ENCODE measurements at places on chromosomes 11 and 22.

GRCh38 chr22:30441088-30441487 is 15.5 kb downstream of the MTFP1 start:
- DNase-seq, result no peak

GRCh38 chr22:40322021-40322420 is 24.3 kb upstream of the ADSL start:
- no peak for DNase-seq

DNA sequence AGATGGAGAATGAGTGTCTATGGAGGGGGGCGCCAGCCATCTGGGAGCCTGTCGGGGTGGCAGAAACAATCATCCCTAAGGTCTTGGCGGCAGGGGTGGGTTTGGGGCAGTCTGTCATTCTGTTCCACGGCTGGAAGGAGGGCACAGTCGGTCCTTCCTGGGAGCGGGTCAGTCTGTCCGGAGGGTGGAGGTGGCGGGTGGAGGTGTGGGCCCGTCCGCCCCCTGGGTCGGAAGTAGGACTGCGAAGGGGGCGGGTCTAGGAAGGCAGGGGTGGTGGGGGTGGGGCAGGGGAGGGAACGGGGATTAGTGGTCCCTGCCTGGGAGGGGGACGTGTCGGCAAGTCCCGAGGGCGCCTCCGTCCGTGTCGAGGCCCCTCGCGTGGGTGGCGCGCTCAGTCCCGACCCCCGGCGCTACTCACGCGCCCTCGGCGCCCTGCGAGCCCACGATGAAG is 461 bp downstream of the TBC1D10A start:
- no peak for DNase-seq

GRCh38 chr11:26712497-26712896 is 9.4 kb downstream of the SLC5A12 start:
- DNase-seq, result no peak

GRCh38 chr11:121574801-121575200 is 122.0 kb upstream of the SORL1-AS1 start:
- DNase-seq, result no peak

- DNase-seq, result no peak
These were observed 21.7 kb upstream of the TNRC6B start for GRCh38 chr22:40156001-40156516.

GRCh38 chr22:16965083-16965482 is 42.9 kb downstream of the GAB4 start:
- no peak for DNase-seq

- no peak for DNase-seq
These were observed 53.5 kb upstream of the CCDC188 start for GRCh38 chr22:20204311-20204710.

DNA sequence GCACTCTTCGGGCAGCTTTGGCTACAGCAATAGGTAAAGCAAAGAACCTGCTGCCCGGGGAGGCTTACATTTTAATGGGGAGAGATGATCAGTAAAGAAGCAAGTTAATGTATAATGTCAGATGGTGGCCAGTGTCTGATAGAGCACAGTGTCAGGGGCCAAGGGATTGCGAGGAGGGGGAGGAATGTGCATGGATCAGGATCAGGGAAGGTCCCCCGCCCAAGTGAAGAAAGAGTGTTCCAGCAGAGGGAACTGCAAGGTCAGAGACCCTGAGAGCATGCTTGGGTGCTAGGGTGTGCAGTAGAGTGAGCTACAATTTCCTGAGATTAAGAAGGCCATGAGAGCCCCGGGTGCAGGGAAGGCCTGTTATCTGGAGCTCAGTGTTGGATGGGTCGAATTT is 39.7 kb downstream of the TIMP3 start:
- DNase-seq, result no peak

DNA sequence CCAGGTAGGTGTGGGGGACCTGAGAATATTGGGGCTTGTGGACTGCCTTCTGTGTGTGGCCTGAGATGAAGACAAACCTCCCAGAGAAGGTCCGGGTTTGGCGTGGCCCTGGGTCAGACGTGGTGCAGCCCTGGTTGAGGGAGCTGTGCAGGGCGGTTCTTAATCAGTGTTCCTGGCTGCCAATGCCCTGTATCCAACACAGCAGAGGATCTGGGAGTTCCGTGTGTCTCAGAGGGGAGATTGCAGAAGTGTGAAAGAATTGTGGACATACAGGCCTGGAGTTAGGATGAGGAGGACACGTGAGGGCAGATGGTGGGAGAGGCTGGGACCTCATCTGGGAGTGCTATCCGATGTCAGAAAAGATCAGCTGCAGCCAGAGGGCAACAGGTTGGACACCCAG is 102.0 kb upstream of the NECTIN1 start:
- DNase-seq, result no peak

- no peak for DNase-seq
These were observed 69.9 kb downstream of the PACSIN2 start for GRCh38 chr22:42945027-42945426.

GRCh38 chr11:61187505-61188130 is 15.7 kb upstream of the PGA3 start:
- DNase-seq, result peak; percentile 27

DNA sequence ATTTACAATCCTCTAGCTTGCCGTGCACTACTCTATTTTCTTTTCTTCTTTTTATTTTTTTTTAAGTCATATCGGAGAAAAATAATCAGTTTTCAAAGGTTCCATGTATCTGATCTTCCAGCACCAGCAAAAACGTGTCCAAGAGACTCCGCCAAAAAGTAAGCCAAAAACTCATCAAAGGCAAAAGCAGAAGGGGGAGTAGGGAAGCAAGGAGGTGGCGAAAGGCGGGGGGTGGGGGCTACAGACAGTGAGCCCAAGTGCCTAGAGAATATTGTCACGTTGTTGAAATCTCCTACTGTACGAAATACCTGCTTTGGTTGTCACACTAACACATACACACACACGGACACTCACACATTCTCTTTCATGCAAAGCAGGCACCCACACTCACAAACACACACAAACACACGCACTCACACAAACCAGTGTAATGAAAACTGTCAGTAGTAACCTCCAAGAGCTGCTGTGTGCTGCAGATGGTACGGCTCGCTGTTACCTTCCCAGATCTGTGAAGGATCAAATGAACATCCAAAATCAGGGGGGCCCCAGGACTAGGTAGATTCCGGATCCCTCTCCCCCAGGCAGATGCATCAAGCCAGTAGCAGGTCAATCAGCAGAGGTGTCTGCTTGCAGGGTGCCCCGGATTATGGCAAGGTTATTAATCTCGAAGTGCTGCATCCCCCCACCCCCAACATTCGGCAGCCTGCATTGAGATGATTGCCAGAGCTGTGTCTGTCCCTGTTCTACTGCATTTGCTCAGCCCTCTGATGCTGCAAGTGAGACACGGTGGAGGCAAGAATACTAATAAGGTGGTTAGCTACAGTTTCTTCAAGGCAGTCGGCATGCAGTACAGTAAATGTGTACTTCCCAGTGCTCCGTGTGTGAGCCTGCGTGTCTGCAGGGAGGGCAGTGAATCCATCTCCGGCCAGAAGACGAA is at the start of gene LRRC4C:
Gene LRRC4C (minus strand): TSS at position 188 of the 937 bp plus-strand sequence.
- DNase-seq, result no peak

DNA sequence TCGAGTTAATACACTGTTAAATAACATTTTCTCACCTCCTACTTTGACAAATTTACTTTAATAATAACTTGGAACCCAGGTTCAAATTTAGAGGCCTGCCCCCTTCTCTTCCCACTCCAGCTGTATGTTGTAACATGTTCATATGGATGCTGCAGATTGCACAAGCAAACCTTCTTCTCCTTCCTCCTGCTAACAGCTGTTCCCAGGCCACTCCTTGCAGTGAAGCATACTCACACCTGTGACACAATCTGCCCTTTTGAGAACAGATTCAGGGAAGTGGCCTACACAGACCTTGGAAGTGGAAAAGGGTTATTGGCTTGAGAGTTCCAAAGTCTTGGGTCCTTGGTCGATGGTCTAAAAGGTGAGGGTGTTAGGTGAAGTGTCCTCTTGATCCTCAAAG is 131.9 kb downstream of the TEAD1 start:
- no peak for DNase-seq

GRCh38 chr11:69213316-69213715 is 57.6 kb downstream of the SMIM38 start:
- no peak for DNase-seq

DNA sequence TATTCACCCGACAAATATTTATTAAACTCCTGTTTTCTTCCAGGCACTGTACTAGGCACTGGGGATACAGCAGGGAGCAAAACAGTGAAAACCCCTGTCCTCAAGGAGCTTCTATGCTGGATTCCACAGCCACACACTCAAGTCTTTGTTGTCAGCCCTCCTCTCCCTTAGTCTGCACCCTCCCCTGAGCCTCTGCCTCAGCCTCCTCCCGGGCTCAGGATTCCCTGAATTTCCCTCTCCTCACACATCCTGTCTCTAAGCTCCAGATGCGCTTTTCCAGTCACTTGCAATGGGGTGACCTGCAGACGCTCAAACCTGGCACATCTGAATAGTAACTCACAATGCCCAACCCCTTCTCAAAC is 13.5 kb upstream of the TUB start:
- DNase-seq, result no peak

- DNase-seq, result no peak
These were observed 4.3 kb downstream of the SBF1 start for GRCh38 chr22:50470491-50470890.

- no peak for DNase-seq
These were observed 36.0 kb downstream of the CAPN1 start for GRCh38 chr11:65217441-65218423.

DNA sequence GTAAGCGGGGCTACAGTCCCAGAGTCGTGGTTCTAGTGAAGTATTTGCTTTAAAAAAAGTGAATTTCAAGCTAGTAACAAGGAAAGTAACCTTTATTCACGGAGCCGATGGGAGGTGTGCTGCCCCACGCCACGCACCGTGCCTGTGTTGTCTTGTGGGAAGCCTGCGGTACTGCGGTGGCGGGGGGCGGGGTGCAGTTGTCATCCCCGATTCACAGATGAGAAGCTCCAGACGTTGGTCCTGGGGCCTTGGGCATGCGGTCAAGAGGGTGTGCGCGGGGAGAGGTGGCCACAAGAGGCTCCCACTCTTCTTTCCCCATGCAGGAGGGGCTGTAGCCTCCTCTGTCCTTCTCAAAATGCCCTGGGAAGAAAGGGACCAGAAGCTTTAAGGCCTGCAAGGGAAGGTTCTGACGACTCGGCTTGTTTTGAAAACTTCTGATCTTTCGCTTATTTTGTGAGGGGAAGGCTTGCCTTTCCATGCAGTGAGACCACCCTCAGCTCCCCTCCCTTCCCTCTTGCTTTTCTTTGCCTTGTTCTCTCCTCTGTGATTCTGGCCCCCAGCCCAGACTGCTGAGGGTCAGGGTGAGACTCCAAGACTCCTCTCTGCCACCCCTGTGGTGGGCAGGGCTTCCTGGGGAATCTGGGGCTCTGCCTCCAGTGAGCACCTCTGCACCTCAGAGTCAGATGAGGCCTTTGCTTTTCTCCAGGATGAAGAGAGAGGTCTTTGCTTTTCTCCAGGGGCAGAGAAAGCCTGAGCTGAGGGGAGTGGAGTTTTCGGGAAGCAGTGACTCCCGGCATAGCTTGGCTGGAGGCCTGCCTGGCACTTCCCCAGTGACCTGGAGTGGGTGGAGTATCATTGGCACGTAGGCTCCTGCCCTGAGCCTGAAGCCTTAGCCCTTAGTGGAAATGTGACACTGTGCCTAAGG is 6.2 kb downstream of the GLB1L3 start:
- DNase-seq, result no peak

- DNase-seq, result no peak
These were observed 12.8 kb downstream of the DGCR2 start for GRCh38 chr22:19109198-19110063.

GRCh38 chr11:122920579-122920978 is 38.0 kb downstream of the JHY start:
- DNase-seq, result no peak

- DNase-seq, result no peak
These were observed 6.9 kb downstream of the SMCO4 start for GRCh38 chr11:93536101-93536861.

DNA sequence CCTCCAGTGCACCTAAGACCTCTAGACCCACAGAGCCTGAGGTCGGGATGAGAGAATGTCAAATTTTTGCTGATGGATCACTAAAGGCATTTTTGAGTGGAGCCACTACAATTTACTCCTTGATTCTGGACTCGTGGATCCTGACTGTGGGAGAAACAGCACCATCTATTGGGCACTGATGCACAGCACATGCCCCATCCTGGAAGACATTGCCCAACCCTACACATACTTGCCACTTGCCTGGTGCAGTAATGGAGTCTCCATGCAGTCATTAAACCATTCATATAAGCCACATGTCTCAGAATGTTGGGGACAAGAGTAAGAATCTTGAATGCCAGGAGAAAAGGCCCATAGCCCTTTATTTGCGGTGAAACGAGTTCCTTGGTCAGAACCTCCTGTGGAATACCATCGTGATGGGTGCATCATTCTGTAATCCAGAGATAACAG is 103.9 kb downstream of the GGTLC2 start:
- DNase-seq, result peak; percentile 14

DNA sequence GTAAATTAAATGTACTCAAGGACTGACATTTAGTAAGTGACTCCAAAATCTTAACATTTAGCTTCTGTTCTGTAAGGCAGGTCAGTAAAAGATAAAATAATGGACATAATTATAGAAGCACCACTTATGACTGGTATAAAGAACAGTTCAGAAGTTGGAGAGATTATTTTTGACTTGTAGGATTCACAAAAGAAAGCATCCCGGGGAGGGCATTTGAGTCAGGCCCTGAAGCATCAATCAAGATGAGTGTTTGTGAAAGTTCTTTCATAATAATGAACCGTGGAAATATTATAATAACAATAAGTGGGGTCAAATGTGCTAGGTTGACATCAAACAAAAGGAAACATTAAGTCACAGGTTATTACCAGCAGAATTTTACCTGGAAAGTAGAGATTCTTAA is 201.9 kb downstream of the DDX10 start:
- DNase-seq, result no peak

GRCh38 chr11:121929581-121929980 is 186.4 kb downstream of the BLID start:
- peak; percentile 39 for DNase-seq

- DNase-seq, result no peak
These were observed 1.0 kb upstream of the ROBO4 start for GRCh38 chr11:124898711-124899110.

- no peak for DNase-seq
These were observed 3.9 kb upstream of the ARHGAP8 start for GRCh38 chr22:44748524-44748923.

DNA sequence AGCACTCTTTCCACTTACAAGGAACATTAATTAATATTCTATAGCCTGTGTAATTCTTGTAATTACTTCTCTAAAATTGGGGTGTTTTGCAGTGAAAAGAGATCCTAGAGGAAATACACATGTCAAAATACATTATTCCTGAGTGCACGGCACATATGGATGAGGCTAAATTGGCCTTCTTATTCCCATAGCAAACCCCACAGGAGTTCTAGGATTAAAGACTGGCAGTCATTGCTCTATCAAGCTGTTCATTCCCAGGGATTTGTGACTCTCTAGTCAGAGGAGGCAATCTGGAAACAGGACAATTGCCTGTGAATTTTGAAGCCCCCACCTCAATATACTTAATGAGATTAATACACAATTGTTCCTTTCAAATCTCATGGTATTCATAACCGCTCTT is 145.9 kb upstream of the OPCML start:
- DNase-seq, result no peak

DNA sequence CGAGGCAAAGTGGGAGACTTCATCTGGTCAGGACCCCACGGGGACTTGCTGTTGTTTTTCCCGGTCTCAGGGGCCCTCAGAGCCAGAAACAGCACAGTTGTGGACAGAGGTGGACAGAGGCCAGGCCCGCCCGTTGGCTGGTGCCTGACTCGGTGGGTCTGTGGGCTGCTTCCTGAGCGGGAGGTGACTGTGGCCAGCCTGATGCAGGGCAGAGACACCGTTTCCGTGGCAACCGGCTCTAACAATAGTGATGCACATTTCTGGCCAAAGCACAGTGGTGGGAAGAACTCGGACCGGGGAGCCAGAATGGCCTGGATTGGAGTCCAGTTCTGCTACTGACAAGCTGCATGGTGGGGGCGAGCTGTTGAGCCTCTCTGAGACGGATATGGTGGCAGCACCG is 58.7 kb upstream of the ATXN10 start:
- DNase-seq, result no peak

All from nucleus accumbens (tissue), 56 donors.